K562 (cell line): ENCODE measurements at places on chromosomes 13 and 19. TPM values are rescaled to one million over a fixed set of nuclear protein-coding genes. Genes with fewer than 3 reads are reported as not detected.
A peak's percentile ranks its signal among the peaks of the same experiment; 100 is the strongest.

Gene PTGIR
- total RNA-seq: 1.4 and 1.9 TPM in 2 replicates

- H3K4me3 ChIP-seq: no peak overlapping the region
- no peak for DNase-seq
- H3K4me1 ChIP-seq: peaks cover 86% of the 10 kb centered on the region
- H3K27me3 ChIP-seq: no peaks in the 10 kb centered on the region
- H3K27ac ChIP-seq: peak overlapping the region; percentile 67
These were observed 25.9 kb downstream of the MPND start for GRCh38 chr19:4369109-4369887.

- no peak for DNase-seq
- H3K27me3 ChIP-seq: no peaks in the 10 kb centered on the region
- H3K4me1 ChIP-seq: no peaks in the 10 kb centered on the region
These were observed 108.1 kb downstream of the PCDH17 start for GRCh38 chr13:57739543-57740190.

GRCh38 chr19:2424686-2425621, 2.4 kb downstream of the TIMM13 start:
- H3K27ac ChIP-seq: no peak overlapping the region
- H3K36me3 ChIP-seq: peaks cover 62% of the 10 kb centered on the region; the same call in 2 of the 3 replicates
- no peaks in the 10 kb centered on the region for H3K27me3 ChIP-seq

- H3K27ac ChIP-seq: no peak overlapping the region
- DNase-seq: no peak
- no peak overlapping the region for H3K4me3 ChIP-seq
- H3K4me1 ChIP-seq: no peaks in the 10 kb centered on the region
- H3K27me3 ChIP-seq: no peaks in the 10 kb centered on the region
- H3K36me3 ChIP-seq: no peaks in the 10 kb centered on the region
These were observed 330.5 kb downstream of the FGF9 start for GRCh38 chr13:22001336-22001735.
